Cerebellar nuclear complex (tissue), 1 donor: ENCODE measurements at places on chromosomes 7 and 10.

GRCh38 chr7:149794661-149795060 lies 21.3 kb upstream of the ZNF467 start:
- no peak for DNase-seq

- DNase-seq: no peak
These were observed 35.5 kb upstream of the CABCOCO1 start for GRCh38 chr10:61627266-61627665.

- no peak for DNase-seq
These were observed 180.3 kb upstream of the GRB10 start for GRCh38 chr7:50962962-50963374.

- no peak for DNase-seq
These were observed 637 bp downstream of the HSPA14 start for GRCh38 chr10:14838582-14839304.

DNA sequence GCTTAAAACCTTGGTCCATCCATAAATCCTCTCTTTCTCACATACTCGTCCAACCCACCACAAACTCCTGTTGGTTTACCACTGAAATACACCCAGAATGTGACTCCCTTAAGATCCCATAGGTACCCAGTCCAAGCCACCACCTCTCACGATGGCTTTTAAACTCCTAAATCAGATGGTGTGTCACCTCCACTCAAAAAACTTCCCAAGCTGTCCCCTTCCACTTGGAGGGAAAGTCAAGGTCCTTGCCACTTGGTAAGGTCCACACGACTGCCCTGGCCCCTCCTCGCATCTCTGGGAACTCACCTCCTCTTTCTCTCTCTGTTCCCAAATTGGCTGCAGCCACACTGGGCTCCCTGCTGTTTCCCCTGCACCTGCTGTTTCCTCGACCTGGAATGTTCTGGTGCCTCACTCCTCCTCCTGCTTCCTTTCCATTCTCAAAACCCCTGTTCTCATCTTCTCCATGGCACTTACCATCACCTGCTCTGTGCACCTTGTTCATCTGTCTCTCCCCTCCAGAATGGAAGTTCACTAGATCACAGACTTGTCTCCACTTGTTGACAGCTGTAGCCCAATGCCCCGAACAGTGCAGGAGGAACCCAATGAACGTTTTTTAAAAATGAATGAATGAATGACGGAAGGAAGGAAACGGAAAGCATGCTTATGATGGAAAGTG lies 23.0 kb downstream of the ZFAND2A start:
- no peak for DNase-seq

DNA sequence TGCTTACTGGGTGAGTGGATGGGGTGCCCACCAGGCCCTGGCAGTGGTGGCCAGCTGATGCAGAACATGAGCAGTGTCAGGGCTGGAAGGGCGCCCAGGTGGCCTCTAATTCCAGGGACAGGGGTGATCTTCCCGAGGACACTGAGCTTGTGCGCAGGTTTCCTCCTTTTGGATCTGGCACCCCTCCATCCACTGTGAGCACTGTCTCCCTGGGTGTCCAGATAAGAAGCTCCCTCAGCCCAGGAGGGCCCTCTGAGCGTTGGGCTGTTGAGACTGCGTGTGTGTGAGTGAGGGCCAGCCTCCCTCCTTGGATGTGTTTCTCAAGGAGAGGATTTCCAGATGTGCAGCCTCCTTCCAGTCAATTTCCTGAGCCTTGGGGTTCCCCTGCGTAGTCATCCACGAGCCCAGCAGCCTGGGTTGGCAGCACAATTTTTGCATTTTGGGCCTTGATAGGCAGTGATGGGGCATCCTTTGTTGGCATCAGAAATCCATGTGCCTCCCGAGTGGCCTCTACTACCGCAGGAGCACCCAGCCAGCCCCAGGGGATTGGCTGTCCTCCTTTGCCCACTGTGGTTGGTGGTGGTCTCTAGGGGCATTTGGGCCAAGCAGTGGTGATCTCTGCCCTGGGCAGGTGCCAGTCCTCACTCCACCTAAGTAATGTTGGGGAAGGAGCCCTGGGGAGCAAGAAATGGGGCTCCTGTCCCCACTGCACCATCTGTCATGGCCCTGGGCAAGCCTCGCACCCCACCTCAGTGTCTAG lies 20.9 kb upstream of the BTBD16 start:
- no peak for DNase-seq
